HT-29 (cell line): ENCODE measurements at places on chromosomes 12 and 14. TPM values are rescaled to one million over a fixed set of nuclear protein-coding genes. Genes with fewer than 3 reads are reported as not detected.

Gene LRP1-AS
- total RNA-seq = not detected in 2 replicates

DNA sequence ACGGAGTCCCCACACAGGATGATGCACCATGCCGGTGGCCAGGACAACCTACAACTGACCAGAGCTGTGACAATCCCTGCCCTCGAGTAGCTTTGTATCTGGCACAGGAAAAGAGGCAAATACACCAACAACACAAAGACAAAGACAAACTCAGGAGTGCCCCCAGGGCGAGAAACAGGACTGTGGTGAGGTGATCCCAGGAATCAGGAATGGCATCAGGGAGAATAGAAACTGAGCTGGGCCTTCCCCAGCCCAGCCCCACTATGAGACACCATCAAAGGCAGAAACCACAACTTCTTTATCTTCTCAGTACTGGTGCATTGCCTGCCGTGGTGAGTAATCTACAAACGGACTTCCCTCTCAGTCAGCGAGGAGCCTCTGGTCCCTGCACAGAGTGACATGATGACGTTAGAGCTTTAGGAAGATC, 157.7 kb downstream of the TTC7B start:
- no peak for DNase-seq

GRCh38 chr12:108152170-108152538, 23.1 kb downstream of the WSCD2 start:
- no peak for DNase-seq

DNA sequence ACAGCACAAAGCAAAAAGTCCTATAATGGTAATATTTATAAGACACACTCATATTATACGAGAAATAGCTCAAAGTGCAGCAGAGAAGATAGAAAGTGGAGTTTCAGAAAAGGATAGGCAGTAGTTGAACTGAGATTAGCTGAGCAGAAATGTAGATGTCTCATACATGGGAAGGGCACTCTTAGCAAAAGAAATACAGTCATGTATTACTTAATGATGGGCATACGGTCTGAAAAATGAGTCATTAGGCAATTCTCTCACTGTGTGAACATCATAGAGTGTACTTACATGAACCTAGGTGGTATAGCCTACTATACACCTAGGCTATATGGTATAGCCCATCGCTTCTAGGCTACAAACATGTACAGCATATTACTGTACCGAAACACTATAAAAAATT, 671.3 kb downstream of the RPS29 start:
- no peak for DNase-seq

GRCh38 chr12:67431411-67432020, 162.4 kb downstream of the CAND1 start:
- DNase-seq = no peak

Gene LRRC9
- not detected in 2 replicates for total RNA-seq

DNA sequence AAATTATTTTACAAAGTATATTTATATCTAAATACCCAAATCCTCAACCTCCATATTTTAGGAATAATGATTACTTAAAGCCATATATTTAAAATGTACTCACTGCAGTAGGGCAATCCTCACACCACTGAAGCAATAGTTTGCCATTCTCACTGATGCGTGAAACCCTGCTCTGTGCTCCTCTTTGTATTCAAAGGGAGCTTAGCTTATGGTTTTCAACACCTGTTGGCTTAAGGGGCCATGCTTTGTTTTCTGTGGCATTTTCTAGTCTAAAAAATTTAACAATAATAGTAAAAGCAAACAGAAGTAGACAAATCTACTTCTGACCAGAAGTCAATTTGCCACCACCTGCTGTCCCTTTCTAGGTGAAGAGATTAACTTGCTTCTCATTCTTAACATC, 294.6 kb downstream of the FLRT2 start:
- DNase-seq = no peak

Gene TMEM229B
- 0.08 and 0.15 TPM in 2 replicates for total RNA-seq

Gene CORO1C
- 62.9 and 67.5 TPM in 2 replicates for total RNA-seq

DNA sequence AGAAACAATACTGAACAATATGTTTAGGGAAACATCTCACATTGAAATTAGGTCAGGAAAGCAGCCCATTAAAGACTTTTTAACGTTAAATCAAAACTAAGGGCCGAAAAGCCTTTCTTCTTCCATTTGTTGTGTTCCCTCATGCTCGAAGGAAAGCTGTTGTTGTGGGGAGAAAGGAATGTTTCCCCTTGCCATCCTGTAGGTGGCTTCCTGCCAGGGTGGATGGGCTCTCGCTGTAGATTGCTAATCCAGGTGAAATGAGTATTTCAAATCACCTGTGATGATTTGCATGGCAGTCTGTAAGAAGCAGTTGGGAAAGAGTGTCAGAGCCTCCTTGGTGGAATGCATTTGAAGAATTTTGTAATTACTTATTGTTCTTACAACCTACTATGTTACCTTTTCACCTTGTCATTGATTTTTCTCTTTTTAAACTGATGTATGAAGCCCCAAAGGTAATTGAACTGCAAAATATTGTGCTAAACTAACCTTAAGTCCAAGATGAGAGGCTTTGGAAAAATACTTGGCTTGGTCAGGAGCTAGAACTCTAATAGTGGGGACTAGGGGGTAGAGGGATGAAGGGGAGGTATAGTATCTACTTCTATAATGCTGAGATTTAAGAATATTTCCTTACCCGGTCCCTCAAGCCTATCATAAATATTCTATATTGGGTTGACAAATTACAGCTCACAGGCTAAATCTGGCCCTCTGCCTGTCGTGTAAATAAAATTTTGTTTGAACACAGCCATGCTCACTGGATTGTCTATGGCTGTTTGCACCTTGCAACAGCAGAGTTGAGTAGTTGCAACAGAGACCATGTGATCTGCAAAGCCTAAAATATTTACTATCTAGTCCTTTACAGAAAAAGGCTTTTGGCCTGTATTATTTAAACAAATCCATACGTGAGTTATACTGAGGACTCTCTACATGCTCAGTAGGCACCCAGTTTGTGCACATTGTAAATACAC, 7.7 kb upstream of the DCP1B start:
- DNase-seq = no peak

- no peak for DNase-seq
Observed at GRCh38 chr14:36424478-36425102, 95.4 kb downstream of the NKX2-1 start.
